Naive thymus-derived CD8-positive, alpha-beta T cell (primary cell): ENCODE measurements at places on chromosomes 1 and 21.

- no peak for DNase-seq
Observed at GRCh38 chr1:51661081-51661518, 44.2 kb downstream of the OSBPL9 start.

DNA sequence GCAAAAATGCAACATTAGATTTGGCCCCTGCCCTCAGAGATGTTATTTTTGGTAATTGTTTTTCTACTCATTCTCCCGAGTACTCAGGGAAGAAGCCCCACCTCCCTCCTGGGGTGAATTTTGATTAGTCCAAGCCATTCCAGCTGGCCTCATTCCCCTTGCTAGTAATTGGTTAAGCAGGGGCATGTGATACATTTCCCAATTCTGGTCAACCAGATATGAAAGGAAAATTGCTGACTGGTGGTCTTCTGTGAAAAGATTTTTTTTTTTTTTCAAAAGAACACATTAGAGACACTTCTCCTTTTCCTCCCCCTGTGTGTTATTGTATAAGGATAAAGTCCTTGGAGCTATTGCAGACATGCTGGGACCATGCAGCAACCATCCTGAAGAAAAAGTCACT is 71.1 kb upstream of the AKT3 start:
- no peak for DNase-seq

DNA sequence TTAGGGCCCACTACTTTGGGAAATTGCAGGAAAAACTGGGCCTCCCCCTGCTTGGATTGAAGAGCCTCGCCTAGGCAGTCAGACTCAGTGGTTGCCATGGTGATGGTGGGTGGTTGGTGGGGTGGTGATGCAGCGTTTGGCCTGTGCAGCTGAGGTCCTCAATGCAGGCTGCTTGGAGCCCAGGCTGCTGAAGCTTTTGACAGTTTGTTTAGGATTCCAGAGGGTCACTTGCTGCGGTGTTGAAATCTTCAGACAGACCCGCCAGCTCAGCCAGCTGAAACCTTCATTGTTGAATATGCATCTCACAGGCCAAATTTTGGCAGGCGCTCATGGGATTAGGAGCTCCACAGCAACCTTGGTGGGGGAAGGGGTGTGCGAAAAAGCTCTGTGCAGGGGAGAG is 67.9 kb downstream of the CACNA1E start:
- DNase-seq = no peak

DNA sequence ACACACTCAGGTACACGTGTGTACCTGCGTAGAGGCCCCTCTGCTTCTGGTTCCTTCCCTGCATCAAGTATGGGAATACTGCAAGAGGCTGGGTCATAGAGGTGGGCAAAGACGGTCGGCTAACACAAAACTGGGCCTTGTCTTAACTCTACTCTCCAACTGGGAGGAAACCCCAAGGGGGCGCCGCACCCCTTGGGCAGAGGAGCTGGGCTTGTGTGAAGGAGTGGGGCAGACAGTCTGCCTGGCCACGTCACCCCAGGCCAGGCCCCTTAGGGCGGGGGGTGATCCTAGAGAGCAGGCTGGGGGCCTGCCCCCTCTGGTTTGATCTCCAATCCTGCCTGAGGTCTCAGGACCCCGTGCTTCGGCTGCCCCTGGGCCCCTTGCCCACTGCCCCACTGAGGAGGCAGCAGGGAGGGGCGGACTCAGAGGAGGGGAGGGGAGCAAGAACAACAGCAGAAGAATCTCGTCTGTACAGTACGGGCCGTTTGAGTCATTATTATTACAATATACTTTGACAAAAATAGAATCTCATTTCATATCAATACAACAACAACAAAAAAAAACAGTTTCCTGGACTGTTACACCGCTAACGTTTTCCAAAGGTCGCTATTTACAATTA is 34.7 kb downstream of the MEF2D start:
- DNase-seq = no peak

DNA sequence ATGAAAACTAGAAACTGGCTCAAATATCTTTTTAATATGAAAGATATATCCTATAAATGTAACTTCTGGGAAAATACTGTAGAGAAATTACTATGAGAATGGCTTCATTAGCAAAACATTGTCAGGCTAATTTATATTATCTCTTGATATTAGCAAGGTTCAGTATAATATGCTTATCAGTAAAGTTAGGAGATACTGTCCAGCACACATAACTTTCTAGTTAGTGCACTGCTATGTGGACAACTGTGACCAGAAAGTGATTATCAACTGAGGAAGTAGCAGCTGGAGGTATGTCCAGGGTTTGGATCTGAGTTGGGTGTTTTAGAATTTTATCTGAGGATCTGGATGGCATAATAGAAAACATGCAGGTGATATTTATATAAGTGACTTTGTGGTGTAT is 7.5 kb downstream of the LRRC8C start:
- DNase-seq = no peak

DNA sequence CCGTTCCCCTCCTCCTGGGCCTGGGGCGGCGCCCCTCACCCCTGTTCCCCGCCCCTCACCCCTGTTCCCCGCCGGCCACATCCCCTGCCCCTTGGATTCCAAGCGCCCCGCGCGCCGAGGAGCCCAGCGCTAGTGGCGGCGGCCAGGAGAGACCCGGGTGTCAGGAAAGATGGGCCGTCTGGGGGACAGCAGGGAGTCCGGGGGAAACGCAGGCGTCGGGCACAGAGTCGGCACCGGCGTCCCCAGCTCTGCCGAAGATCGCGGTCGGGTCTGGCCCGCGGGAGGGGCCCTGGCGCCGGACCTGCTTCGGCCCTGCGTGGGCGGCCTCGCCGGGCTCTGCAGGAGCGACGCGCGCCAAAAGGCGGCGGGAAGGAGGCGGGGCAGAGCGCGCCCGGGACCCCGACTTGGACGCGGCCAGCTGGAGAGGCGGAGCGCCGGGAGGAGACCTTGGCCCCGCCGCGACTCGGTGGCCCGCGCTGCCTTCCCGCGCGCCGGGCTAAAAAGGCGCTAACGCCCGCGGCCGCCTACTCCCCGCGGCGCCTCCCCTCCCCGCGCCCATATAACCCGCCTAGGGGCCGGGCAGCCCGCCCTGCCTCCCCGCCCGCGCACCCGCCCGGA is at the start of gene TP73:
TSS of gene TP73 (plus strand) at position 587 of the 618 bp plus-strand sequence. CDS start 29,850 bp downstream, outside the sequence.
- DNase-seq = no peak

- no peak for DNase-seq
Observed at GRCh38 chr1:156062189-156062588, 1.2 kb downstream of the RAB25 start.

GRCh38 chr1:233295237-233295974 is at the start of gene PCNX2:
TSS of gene PCNX2 (minus strand) at chr1:233295725. CDS start at chr1:233295478, 247 bp downstream.
- DNase-seq = peak; percentile 59

DNA sequence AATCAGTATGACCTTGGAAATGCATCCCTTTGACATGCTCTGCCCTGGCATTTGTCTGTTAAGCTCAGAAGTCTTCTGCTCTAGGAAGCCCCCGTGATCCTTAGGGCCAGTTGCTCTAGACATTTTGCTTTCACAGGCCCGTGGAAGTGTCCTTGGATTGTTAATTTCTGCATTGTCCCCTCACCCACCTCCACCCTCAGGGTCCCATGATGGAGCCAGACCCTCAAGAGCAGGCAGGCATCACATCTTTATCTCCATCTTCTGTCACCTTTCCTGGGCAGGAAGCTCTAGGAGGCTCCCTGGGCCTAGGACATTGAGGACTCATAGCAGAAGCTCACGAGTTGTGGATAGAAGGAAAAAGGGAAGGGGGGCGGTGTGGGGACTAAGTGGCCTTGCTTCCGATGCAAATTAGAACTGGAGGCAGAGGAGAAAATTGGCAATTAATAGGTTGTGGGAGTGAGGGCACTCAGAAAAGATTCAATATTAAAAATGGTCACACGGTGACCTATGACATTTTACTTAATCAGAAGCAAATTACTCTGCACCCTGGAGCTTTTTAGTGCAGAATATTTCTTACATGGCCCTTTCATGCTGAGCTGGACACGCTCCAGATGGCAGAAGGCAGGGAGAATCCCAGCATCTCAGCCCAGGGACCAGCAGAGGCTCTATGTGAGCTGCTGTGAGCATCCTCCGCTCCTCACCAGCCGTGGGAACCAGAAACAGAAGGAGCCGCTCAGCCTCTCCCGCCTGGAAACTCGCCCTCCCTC is 185.0 kb downstream of the MATN1 start:
- no peak for DNase-seq

GRCh38 chr1:84871181-84871580 is 21.8 kb downstream of the LPAR3 start:
- DNase-seq = no peak

GRCh38 chr1:234994436-234995295 is 134.0 kb downstream of the TOMM20 start:
- DNase-seq = no peak

DNA sequence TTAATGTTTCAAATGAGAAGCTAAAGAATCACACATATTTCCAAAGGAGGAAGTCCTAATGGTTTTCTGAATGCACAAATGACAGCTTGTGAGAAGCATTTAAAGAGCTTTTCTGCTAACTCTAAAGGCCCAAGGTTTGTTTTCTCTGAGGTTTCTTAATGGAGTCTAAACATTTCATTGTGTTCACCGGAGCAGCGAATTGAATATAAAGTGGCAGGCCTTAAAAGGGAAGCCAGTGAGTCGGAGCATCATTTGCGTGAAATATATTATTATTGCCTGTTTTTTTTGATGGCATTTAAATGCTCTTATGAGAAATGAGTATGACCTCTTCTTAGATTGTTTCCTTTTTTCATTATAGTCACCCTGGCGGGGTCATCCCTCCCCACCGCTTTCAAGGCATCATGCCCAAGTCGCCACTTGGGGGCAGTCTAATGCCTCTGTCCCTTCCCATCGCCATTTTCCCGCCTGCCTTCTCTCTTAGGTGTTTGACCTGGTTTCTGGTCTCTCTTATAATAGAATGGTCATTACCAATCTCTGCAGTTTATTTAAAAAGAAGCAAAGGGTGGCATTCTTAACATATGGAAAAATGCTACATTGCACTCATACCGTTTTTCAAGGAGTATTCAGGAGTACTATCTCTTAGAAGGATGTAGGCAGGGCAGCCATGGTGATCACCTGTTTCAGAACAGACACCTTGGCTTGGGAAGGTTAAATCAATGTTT is 25.3 kb upstream of the OVAAL start:
- peak; percentile 31 for DNase-seq

DNA sequence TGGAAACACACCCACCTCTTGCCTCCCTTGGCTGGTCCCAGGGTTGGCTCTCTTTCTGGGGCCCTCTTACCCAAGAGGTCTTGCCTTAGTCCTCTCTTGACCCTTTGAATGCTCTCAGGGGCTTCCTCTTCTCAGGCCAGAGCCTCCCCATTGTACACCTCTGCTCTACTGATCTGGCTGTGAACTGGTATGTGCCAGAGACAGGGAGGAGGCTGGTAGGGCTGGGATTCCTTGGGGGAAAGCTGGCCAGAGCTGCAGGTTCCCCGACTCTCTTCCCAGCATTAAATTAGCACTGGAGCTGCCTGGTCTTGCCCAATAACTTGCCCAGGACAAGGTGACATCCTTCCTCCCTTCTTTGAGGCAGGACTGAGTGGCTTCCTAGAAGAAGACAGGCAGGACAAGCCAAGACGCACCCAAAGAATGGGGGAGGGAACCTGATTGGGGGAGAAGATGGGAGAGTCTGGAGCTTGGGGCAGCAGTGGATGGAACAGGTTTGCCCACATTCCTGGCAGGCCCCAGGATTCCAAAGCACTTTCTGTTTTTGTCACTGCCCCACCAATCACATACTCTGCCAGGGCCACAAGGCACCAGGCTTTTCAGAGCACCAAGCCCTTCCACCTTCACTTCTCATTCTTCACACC is 37.2 kb upstream of the CITED4 start:
- DNase-seq = no peak

GRCh38 chr1:27301582-27302199 is 20.3 kb upstream of the TMEM222 start:
- no peak for DNase-seq
